ENCODE measurements at places on chromosomes 6 and 20.

DNA sequence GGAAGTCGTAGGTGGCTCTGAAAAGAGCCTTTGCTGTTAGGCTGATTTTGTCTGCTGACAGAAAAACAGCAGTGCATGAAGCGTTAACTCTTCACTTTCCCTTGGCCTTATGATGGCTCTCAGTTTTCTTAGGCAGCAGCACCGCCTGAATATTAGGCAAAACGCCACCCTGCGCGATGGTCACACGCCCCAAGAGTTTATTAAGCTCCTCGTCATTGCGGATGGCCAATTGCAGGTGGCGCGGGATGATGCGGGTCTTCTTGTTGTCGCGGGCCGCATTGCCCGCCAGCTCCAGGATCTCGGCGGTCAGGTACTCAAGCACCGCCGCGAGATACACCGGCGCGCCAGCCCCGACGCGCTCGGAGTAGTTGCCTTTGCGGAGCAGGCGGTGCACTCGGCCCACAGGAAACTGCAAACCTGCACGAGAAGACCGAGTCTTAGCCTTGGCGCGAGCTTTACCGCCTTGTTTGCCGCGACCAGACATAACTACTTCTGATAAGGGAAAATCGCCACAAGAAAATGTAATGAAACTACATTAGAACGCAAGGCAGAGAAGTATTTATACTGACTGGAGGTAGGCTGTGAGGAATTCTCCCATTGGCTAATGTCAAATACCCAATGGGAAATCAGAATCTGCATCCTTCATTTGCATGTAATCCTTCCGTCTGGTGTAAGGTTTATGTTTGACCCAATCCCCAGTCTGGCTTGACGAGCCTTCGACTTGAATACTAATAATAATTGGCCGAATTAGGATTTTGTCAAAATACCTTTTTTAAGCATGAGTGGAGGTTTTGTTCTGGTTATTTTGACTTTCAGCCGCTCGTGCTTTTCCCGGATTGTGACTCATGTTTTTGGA lies 53.9 kb upstream of the HFE start:
- DNase-seq, result peak; percentile 93

DNA sequence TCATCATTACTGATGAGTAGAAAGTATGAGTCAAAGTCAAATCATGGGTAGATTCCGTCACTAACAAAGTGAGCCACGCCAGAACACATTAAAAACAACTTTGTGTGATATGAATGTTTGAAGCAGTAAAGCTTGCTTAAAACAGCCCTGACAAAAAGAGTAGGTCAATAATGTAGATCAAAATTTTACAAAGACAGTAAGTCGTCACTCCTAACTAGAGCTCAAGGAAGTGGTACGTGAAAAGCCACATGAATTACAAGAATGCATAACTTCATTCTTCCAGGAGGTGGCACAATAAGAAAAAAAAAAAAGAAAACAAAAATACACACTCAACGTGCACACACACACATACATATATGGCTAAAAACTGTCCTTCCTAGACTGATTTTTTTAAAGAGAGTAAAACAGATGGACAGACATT lies 69.9 kb downstream of the HACE1 start:
- DNase-seq, result peak; percentile 53

- DNase-seq, result peak; percentile 78
Observed at GRCh38 chr20:49713753-49714712, at the start of gene B4GALT5. Gene B4GALT5 (minus strand): TSS chr20:49713878. CDS start chr20:49713690, 188 bp downstream.

GRCh38 chr6:42555477-42556457 lies 8.1 kb upstream of the UBR2 start:
- peak; percentile 20 for DNase-seq

- DNase-seq, result no peak
Observed at GRCh38 chr6:92559003-92559402, 860.4 kb downstream of the EPHA7 start.

- DNase-seq, result peak; percentile 58
Observed at GRCh38 chr20:52047811-52048764, 143.5 kb downstream of the ZFP64 start.

- DNase-seq, result no peak
Observed at GRCh38 chr6:45426251-45426650, 48.5 kb upstream of the SUPT3H start.

GRCh38 chr6:28658475-28659249 lies 133.0 kb downstream of the GPX5 start:
- DNase-seq, result no peak

GRCh38 chr20:34120213-34120612 lies 8.2 kb upstream of the EIF2S2 start:
- DNase-seq, result no peak

DNA sequence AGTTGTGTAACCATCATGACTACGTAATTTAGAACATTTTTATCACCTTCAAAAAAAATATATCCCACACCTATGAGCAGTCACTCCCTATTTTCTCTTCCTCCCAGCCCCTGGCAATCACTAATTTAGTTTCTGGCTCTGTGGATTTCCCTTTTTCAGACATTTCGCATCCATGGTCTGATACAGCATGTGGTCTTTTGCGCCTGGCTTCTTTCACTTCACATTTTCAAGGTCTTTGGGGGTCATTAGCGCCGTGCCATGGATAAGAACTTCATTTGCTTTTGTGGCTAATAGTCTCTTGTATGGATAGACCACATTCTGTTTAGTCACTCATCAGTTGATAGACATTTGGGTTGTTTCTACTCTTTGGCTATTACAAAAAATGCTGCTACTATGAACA lies 44.9 kb upstream of the DUSP22 start:
- no peak for DNase-seq

GRCh38 chr6:140923048-140923447 lies 1209.7 kb upstream of the GJE1 start:
- DNase-seq, result no peak

DNA sequence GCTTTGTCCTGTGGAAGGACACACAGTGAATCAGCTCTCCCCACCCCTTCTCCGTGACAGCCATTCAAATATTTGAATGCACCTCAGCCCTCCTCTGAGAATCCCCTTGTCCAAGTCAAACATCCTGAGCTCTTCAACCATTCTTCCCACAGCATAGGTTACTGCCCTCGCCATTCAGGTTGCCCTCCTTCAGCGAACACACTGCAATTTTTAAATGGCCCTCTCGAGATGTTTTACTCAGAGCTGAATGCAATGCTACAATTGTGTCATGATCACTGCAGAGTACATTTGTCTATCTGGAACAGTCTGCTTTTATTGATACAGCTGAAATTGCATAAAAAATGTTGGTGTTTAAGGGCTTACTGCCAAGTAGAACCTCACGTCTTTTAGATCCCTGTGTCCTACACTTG lies 48.9 kb downstream of the SLC2A12 start:
- no peak for DNase-seq

DNA sequence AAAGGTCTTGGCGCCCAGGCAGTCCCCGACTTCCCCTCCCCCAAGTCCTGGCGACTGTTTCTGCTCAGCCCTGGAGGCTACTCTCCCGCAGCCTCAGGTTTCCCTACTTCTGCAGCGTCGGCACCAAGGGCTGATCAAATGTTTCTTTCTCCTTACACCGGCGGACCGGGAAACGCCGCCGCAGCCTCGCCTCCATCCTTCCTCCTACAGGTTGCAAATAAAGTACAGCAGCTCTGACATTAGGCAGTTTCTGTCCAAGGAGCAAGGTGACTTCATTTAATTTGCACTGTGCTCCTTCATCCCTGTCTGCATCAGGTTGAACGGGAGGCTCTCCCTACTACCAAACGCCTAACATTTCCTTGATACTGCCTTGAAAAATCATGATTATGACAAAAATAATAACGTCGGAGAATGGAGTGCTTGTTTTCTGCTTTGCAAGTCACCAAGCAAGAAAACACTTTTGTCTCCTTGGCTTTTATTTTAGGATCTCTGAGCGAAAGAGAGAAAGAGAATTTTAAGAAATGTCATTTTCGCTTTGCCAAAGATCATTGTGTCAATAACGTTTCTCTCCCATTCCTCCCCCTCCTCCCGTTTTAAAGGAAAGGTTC lies 1.0 kb downstream of the CLIC5 start:
- DNase-seq, result no peak

GRCh38 chr6:67361264-67361663 lies 1273.8 kb upstream of the ADGRB3 start:
- DNase-seq, result no peak

- no peak for DNase-seq
Observed at GRCh38 chr6:99514089-99514488, 1.1 kb downstream of the USP45 start.

DNA sequence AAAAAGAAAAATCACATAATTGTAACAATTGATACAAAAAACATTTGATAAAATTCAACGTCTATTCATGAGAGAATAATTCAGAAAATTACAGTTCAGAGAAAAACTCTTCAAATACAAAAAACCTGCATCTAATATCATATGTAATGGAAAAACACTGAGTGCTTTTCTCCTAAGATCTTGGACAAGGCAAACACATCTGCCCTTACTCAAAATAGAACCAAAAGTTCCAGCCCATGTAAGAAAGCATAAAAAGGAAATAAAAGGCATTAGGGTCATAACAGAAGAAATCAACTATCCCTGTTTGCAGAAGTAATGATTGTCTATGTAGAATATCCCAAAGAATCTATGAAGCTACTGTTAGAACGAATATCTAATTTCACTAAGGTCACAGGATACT lies 721.4 kb downstream of the RFPL4B start:
- DNase-seq, result no peak

DNA sequence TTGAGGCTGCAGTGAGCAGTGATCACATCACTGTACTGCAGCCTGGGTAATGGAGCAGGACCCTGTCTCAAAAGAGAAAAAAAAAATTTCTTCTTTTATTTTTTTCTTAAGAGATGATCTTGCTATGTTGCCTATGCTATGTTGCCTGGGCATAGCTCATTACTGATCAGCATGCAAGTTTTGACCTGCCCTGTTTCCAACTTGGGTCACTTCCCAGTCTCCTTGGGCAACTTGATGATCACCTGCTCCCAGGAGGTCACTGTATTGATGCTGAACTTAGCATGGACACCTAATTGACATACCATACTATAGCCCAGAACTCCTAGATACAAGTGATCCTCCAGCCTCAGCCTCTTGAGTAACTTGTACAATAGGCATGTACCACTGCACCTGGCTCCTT lies 30.7 kb upstream of the NANP start:
- DNase-seq, result no peak

- no peak for DNase-seq
Observed at GRCh38 chr6:151260205-151260604, 20.4 kb downstream of the AKAP12 start.

DNA sequence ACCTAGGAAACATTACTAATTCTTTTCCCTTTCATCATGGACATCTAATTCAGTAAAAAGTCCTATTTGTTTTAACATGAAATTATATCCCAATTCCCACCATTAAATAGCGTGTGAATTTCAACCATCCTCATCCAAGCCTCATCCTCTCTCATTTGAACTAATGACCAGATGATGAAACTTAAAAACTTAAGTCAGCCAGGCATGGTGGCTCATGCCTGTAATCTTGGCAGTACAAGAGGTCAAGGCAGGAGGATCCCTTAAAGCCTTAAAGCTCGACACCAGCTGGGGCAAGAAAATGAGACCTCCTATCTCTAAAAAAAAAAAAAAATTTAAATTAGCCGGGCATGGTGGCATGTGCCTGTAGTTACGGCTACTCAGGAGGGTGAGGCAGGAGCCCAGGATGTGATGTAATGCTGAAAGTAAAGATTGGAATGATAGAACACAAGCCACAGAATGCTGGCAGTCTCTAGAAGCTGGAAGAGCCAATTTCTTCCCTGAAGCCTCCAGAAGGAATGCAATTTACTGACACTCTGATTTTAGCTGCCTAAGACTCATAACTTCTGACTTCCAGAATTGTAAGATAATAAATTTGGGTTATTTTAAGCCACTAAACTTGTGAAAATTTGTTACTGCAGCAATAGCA lies 27.1 kb upstream of the HAO1 start:
- no peak for DNase-seq

DNA sequence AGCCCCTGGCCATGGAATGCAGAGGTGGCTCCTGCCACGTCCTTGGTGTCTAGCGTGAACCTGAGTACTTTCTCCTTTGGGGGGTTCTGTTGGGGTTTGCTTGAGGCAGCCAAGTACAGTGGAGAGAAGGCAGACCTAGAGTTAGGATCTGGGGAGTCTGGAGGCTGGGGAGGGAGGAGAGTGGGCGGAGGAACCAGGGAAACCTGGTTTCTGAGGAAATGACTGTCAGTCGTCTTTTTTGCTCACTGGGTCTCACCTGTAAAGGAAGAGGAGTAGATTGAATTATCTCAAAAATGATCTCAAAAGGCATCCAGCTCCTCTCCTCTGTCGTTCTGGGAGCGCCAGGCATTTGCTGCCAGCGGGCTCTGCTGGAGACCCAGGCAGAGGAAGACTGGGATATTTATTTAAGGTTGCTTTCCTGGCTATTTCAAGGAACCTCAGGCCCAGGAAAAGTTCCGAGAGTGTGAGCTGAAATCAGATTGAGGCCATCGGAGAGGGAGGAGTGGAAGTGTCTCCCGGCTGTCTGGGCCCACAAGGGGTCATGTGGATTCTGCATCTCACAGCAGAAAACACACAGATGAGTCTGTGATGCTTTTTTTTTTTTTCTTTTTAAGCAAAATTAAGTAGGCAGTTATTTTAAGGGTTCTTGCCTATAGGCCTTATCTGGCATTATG lies 16.1 kb downstream of the EPB41L1 start:
- no peak for DNase-seq

DNA sequence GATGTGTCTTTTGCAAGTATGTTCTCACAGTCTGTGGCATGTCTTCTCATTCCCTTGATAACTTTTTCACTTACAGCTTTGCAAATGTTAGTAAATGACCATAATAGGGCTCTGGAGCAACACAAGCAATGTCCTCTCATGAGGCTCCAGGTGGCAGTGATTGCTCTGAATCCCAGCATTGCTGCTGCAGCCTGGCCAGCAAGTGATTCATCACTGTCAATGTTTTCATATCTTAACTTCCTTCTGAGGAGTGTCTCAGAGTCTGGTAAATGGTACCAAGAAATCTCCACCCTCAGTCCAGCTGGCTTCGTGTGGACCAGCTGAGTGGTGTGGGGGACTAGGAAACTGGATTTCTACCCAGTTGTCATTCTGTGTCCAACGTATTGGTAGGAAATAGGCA lies 139.6 kb downstream of the MYLK4 start:
- no peak for DNase-seq

DNA sequence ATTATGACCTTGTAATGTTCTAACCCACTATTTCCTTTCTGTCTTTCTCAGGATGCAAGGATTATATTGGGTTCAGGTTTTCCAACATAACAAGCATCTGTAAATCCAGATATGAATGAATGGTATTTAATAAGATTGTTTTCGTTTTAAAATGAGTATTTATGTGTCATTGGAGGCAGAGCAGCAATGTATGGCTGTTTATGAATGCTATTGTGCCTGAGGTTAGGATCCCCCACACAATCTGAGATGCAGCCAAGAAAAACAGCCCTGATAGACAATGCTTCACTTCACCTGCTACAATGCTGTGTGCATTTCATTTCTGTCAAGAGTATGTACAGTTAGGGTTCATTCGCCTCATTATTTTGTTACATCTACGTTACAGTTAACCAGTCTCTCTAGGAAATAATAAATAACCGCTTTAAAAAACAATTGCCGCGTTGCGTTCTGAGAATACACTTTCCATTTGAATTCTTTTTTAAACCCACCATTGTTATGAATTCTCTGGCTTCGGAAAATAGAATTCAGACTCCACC lies 19.6 kb downstream of the TFAP2A start:
- DNase-seq, result no peak

- DNase-seq, result no peak
Observed at GRCh38 chr6:138655828-138656227, 117.7 kb upstream of the CCDC28A start.

GRCh38 chr6:4102687-4103244 lies 23.8 kb upstream of the FAM217A start:
- DNase-seq, result no peak

Measured in activated CD4-positive, alpha-beta T cell treated with anti-CD3 and anti-CD28 coated beads, Interleukin-2, amount 50 U/mL, for 16 hours (primary cell).